ENCODE measurements at places on chromosomes 6 and 20. TPM values are rescaled to one million over a fixed set of nuclear protein-coding genes. Genes with fewer than 3 reads are reported as not detected.

Gene LTB
- 18.5 TPM for total RNA-seq

- peaks cover 7% of the 10 kb centered on the region for H3K27me3 ChIP-seq
- no peak overlapping the region for H3K4me3 ChIP-seq
- DNase-seq, result no peak
- H3K36me3 ChIP-seq, result no peaks in the 10 kb centered on the region
- H3K4me1 ChIP-seq, result no peaks in the 10 kb centered on the region
- H3K27ac ChIP-seq, result no peak overlapping the region
Observed at GRCh38 chr20:63072991-63073737, 66.4 kb upstream of the BHLHE23 start.

GRCh38 chr6:70954750-70955149 is 2.1 kb downstream of the B3GAT2 start:
- H3K36me3 ChIP-seq, result no peaks in the 10 kb centered on the region
- H3K4me1 ChIP-seq, result no peaks in the 10 kb centered on the region
- no peak overlapping the region for H3K4me3 ChIP-seq
- no peak for DNase-seq
- no peak overlapping the region for H3K27ac ChIP-seq

GRCh38 chr6:84618046-84618752 is 146.2 kb downstream of the TBX18 start:
- H3K27ac ChIP-seq, result no peak overlapping the region
- no peaks in the 10 kb centered on the region for H3K27me3 ChIP-seq
- H3K4me3 ChIP-seq, result no peak overlapping the region
- DNase-seq, result no peak
- no peaks in the 10 kb centered on the region for H3K36me3 ChIP-seq
- no peaks in the 10 kb centered on the region for H3K4me1 ChIP-seq

- no peak overlapping the region for H3K4me3 ChIP-seq
- no peaks in the 10 kb centered on the region for H3K4me1 ChIP-seq
- no peak overlapping the region for H3K27ac ChIP-seq
- no peak for DNase-seq
- H3K27me3 ChIP-seq, result no peaks in the 10 kb centered on the region
- H3K36me3 ChIP-seq, result no peaks in the 10 kb centered on the region
Observed at GRCh38 chr20:51422514-51423289, 119.8 kb downstream of the NFATC2 start.

Data from kidney (tissue), 22 donors.